ENCODE measurements at places on chromosomes 16 and 17. TPM values are rescaled to one million over a fixed set of nuclear protein-coding genes. Genes with fewer than 3 reads are reported as not detected.

SMIM36 gene
- polyA plus RNA-seq: 0.18 TPM

BAHCC1 gene
- polyA plus RNA-seq: 33.4 TPM

PMFBP1 gene
- polyA plus RNA-seq: 5.6 TPM

TPSG1 gene
- polyA plus RNA-seq: 0.41 TPM

LPO gene
- polyA plus RNA-seq: 0.81 TPM

EFNB3 gene
- polyA plus RNA-seq: 243 TPM

C17orf78 gene
- polyA plus RNA-seq: 0.57 TPM

ODAD4 gene
- polyA plus RNA-seq: 8.7 TPM

CCL3 gene
- 16.0 TPM for polyA plus RNA-seq

VMO1 gene
- 2.7 TPM for polyA plus RNA-seq

BAIAP3 gene
- 56.4 TPM for polyA plus RNA-seq

P2RX1 gene
- 0.17 TPM for polyA plus RNA-seq

LLGL1 gene
- 132 TPM for polyA plus RNA-seq

AANAT gene
- 0.60 TPM for polyA plus RNA-seq

BEAN1 gene
- 27.0 TPM for polyA plus RNA-seq

GUCY2D gene
- 0.84 TPM for polyA plus RNA-seq
